NCI-H226 (cell line): ENCODE measurements at places on chromosomes 11 and 22.

GRCh38 chr22:45896964-45897538, 79.9 kb downstream of the WNT7B start:
- no peak for DNase-seq

DNA sequence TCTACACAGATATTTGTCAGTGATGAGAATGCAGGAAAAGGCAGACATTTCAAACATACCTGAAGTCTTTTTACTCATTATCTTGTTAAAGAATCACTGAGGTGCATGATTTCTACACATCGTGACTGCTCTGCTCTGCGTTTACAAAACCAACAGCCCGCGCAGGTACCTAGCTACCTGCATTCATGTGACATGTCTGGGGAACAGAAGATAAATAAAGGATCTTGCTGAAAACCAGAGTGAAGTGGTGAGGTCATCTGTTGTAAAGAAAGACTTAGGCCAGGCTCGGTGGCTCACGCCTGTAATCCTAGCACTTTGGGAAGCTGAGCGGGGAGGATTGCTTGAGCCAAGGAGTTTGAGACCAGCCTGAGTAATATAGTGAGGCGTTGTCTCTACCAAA, 15.7 kb downstream of the ASPHD2 start:
- DNase-seq = no peak

DNA sequence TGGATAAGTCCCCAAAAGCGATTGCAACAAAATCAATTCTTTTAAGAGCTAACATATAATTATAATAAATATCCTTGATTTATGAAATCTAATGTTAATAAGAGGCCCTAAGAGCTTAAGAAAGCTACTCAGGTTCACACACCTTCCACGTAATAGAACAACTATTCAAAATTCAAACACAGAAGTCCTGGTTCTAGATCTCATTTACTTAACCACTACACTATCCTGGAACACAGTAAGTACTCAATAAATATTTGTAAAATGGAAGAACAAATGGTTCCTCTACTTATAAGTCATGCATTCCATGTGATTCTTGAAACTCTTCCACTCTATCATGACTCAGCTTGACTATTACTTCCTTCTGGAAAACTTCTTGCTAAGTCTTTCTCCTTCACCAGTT, 268.2 kb downstream of the FAM181B start:
- no peak for DNase-seq

- no peak for DNase-seq
These were observed at the start of gene ACTN3 for GRCh38 chr11:66546368-66546965. TSS of gene ACTN3 (plus strand) at chr11:66546903. CDS start at chr11:66546938, 35 bp downstream.

DNA sequence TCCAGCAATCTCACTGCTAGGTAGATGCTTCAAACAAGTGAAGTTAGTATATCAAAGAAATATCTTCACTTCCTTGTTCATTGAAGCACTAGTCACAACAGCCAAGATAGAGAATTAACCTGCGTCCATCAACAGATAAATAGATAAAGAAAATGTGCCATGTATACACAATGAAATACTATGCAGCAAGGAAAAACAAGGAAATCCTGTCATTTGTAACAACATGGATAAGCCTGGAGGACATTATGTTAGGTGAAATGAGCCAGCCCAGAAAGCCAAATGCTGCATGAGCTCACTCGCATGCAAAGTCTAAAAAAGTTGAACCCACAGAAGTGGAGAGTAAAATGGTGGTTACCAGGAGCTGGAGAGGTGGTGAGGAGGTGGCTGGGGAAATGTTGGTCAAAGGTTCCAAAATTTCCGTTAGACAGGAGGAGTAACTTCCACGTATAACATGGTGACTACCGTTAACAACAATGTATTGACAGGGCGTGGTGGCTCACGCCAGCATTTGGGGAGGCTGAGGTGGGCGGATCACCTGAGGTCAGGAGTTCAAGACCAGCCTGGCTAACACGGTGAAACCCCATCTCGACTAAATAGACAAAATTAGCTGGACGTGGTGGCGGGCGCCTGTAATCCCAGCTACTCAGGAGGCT, 23.6 kb upstream of the CARS1 start:
- DNase-seq = peak; percentile 26

DNA sequence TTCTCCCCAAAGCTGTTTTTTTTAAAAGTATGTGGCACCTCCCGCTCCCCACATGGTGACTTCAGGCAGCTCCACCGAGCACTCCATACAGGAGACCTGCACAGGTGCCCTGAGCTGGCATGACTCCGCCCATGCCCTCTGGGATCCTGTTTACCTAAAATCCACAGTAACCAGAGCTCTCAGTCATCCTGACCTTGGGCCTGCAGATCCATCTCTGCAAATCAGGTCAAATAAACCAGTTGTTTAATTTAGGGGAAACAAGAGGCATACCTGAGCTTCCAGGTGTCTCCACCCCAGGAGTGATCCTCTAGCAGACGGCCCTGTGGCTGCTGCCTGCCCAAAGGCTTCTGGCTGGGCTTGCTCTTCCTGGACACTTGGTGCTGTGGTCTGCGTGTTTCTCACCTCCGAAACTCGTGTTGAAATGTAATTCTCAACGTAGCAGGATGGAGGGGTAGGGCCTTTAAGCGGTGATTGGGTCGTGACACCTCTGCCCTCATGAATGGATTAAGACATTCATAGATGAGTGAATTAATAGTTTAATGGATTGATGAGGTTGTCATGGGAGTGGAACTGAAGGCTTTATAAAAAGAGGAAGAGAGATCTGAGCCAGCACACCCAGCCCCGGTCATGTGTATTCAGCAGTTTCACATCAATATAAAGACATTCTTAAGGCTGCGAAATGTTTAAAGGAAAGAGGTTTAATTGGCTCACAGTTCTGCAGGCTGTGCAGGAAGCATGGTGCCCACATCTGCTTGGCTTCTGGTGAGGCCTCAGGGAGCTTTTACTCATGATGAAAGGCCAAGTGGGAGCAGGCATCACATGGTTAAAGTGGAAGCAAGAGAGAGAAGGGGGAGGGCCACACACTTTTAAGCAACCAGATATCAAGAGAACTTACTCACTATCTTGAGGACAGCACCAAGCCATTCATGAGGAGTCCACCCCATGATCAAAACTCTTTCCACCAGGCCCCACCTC, 34.1 kb downstream of the LINC01488 start:
- no peak for DNase-seq

GRCh38 chr11:85827748-85828639, 17.1 kb upstream of the SYTL2 start:
- peak; percentile 77 for DNase-seq

DNA sequence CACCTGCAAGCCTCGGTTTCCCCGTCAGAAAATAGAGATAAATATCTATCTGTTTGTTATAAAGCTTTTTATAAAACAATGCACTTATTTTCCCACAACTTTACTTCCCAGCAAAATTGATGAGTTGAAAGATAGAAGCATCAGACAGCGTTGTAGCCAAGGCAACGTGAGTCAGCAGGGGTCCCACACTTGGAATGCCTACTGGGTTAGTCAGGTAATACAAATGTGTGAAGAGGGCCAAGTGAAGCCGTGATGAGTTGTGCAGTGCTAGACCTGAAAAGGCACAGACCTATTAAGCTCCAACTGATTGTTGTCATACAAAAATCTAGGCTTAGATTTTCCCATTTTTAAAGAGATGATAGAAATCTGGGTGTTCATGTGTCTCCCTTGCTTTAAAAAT, 118.7 kb downstream of the PGR start:
- DNase-seq = peak; percentile 9

GRCh38 chr11:69721106-69721505, 17.3 kb upstream of the FGF19 start:
- no peak for DNase-seq

- DNase-seq = no peak
These were observed 72.8 kb upstream of the MYOD1 start for GRCh38 chr11:17646451-17647145.

- peak; percentile 71 for DNase-seq
These were observed 26.5 kb upstream of the UBASH3B start for GRCh38 chr11:122628810-122629555.

DNA sequence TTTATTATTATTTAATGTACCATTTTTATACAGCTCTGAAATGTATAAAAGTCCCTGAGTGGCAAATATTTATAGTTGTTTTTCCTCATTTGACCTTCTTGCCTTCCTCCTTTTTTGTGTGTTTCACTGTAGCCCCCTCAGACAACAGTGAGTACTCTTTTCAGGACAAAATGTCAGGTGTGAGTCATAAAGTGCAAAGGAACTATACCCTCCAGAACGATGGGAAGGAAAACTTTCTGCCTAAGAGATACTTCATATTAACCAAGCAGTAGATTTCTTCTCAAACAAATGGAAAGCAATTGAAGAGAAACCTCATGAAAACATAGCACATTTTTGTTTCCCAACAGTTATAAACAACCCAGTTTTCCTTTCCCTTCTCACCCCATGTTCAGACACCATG, 16.1 kb upstream of the MS4A7 start:
- no peak for DNase-seq

- DNase-seq = no peak
These were observed 26.3 kb downstream of the APOL1 start for GRCh38 chr22:36279219-36279666.

GRCh38 chr22:21876486-21877176, 9.2 kb upstream of the MAPK1 start:
- DNase-seq = no peak

GRCh38 chr11:83523676-83524075, 237.5 kb upstream of the CCDC90B start:
- no peak for DNase-seq

DNA sequence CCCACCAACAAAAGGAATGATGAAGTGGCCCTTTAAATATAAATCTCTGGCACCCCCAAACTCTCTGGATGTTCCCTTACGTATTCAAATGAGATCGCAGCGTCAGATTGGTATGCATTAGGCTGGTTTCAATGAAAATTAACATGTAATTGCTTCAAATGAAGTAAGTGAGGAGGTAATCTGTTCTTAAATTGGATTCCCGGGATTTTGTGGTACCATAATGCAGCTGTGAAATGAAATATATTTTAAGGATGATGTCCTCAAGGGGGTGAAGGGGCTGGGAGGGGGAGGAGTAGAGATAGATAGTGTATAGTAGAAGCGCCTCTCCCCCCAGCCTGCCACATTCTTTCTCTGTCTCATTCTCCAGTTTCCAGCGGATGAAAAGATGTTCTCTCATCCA, 748.2 kb downstream of the NTM start:
- no peak for DNase-seq

DNA sequence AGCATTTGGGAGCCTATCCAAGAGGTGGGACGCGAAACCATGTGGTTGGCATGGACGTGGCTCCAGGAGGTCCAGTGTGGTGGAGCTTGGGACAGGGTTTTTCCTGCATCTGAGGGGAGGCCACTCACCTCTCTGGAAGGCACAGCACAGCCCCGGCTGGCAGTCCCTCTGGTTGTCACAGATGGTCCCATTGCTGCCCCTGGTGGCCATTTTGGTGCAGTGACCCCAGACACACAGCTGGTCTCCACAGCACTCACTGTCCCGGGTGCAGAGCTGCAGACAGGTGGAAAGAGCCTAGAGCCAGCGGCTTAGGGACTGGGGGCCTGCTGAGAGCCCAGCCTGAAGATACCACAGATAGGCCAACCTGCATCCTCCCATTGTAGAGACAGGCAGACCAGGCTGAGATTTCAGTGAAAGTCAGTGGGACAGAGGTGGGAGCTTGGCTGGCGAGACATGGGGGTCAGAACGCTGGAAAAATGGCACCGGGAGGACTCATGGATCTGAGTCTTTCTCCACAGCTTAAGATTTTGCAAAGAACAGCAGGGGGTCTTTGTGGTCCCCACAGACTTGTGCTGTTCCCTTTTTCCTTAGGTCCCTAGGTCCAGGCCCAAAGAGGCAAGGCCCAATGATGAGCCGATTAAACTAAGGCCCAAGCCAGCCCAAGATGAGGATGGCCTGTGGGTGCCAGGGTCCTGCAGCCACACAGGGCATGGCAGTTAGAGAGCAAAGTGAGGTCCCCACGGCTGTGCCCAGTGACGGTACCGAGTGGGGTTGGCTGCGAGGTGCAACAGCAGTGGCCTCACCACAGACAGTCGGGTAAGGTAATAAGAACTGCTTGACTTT, 41.4 kb downstream of the DKK3 start:
- DNase-seq = peak; percentile 32

GRCh38 chr11:112303616-112304015, 43.0 kb upstream of the PLET1 start:
- peak; percentile 34 for DNase-seq

DNA sequence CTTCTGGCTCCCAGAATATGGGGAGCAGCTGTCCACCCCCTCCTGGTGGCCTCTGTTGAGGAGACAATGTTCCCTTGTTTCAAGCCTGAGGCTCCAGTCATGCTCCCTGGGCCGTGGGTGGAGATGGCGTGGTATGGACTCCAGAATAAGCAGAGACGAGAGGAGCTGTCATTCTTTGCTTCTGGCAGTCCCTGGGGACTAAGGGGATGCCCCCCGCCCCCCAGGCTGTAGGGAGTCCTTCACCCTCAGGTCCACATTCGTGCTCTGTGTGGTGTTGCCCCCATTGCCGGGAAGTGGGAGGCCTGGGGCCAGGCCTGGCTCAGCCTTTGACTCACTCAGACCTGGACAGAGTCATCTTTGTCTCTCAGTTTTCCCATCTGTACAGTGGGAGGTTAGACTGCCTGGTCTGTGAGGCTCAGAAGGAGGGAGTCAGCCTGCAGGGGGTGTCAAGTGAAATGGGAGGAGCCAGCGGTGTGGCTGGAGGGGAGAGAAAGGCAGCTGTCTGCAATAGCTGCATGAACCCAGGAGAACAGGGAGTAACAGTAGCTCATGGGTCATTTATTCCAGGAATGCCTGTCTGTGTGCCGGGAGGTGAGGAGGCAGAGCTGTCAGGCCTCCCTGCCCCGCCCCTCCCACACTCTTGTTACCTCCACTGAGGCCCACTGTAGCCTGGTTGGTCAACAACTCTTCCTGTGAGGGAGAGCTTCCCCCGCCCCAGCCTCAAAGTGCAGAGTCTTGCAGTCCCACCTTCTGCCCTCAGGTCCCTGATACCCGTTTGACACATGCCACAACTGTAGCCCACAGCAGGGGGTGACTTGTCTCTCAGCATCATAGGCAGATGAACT, 6.3 kb downstream of the ARHGEF17 start:
- DNase-seq = peak; percentile 99

GRCh38 chr11:36953976-36954375, 355.9 kb upstream of the RAG2 start:
- DNase-seq = peak; percentile 44

DNA sequence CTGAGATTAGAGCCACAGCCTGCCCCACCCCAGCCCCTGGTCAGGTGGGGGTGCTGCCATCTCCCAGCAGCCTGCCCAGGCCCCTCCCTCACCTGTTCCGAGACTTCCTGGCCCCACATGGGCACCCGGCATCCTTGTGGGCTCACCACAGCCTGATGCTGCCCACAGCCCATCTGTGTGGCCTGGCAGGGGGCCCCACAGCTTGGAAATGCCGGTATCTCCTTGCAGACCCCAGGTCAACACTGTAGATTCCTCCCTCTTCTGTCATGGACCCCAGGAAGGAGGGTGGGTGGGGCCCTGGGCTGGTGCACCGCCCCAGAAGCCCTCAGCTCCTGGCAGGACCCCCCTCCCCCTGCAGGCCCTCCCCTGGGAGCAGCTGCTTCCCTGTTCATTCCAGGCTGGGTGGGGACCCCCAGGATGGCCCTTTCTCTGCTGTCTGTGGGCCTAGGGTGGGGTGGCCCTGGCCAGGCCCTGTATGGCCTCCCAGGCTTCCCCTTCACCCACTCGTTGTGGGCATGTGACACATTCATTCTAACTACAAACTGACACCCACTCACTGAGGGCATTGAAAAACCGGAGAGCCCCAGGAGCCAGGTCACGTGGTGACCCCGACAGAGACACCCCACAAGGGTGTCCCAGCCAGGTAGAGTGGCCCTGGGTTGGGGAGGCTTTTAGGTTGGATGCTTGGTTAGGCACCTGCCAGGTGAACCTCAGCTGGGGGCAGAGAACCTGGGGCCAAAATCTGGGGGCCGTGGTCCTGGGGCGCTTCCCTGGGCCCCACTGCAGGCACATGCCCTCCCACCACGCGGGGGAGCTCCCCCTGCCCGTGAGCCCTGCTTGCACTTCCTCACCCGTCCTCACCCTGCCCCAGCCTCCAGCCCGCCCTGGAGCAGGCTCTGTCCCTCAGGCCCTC, 44.1 kb upstream of the CCDC188 start:
- no peak for DNase-seq
